ENCODE measurements at places on chromosomes 11 and 22.

DNA sequence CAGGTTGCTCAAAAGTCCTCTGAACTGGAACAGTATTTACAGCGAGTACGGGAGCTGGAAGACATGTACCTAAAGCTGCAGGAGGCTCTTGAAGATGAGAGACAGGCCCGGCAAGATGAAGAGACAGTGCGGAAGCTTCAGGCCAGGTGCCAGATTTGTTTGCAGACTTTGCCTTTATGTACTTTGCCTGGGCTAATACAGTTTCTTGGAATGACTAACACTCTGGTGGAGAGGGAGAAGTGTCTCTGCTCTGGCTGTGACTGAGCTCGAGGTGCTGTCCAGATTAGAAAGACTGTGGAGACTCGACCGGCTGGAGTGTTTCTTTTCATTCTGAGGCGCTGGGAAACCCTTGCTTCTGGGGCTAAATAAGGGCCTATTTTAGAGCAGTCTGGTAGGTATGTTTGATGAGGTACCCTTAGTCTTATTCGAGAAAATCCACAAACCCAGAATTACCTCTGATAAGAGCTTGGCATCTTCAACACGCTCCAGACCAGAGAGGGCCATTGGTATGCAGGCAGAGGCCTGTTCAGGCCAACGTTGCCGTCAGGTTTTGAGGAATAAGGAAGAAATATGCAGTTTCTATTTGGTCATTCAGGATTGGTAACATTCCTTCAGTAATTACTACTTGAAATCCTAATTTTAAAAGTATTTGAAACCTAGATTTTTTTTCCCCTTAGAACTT lies 76.5 kb downstream of the SWAP70 start:
- no peak for DNase-seq

- DNase-seq: no peak
Measured at GRCh38 chr22:41274856-41275255, 11.1 kb downstream of the RANGAP1 start.

- no peak for DNase-seq
Measured at GRCh38 chr11:132158696-132159095, 788.3 kb downstream of the NTM start.

DNA sequence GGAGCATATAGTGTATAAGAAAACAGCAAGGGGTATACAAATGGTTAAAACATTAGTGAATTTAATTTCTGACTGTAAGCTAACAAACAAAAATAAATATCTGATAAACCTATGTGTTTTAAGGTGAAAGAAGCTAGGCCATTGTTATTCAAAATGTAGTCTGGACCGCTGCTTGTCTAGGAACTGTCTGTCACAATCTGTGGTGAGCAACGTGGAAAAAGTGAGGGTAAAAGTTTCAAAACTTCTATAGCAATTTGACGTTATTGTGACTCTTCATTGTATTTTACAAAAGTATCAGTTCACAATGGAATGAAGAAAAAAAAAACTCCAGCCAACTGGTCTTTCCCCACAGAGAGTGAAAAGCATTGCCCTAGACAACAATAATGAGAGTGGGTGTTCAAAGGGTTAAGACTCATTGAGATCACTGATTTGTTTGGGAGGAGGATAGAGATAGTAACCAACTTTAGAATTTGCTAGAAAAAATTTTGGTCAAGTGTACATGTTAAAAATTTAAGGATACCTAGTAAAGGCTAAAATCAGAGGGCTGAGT lies 79.1 kb downstream of the UVRAG start:
- no peak for DNase-seq

- no peak for DNase-seq
Measured at GRCh38 chr11:64800303-64801157, 2.5 kb downstream of the MAP4K2 start.

- DNase-seq: no peak
Measured at GRCh38 chr11:15278128-15278527, 163.4 kb downstream of the INSC start.

GRCh38 chr11:36719358-36720107 lies 121.5 kb upstream of the RAG2 start:
- DNase-seq: no peak

DNA sequence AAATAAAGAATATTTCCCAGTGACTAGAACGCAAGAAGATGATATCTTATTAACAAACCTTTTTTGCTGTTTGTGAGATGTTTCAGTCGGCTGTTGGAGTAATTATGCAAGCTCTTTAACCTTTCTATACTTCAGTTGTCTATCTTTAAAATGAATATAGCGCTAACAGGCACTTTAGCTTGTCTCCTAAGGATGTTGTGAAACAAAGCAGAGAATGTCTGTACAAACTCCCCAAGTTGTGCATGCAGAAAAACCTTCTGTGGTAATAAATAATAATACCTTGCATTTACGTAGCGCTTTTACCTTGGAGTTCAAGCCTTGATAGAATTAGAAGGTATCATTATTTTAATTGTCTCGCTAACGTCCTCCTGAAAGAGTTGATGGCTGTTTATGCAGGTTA lies 1.9 kb upstream of the KDM2A start:
- DNase-seq: no peak

DNA sequence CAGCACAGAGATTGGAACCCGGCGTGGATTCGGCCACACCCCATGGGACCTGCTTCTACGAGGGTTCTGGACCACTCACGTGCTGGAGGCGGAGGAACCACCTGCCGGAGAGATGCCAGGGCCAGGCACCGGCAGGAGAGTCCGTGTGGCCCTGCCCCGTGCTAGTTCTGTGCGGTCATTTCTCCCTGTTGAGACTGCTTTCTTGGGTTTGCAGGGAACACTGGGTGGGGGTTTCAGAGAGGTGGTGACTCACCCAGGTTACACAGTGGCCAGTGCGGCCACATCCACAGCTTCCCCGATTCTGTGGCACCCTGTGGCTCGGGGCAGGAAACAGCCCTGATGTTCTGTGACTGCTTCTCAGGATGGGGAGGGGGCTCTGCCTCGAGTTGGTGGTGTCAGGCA lies 3.6 kb upstream of the PHLDA2 start:
- DNase-seq: no peak

DNA sequence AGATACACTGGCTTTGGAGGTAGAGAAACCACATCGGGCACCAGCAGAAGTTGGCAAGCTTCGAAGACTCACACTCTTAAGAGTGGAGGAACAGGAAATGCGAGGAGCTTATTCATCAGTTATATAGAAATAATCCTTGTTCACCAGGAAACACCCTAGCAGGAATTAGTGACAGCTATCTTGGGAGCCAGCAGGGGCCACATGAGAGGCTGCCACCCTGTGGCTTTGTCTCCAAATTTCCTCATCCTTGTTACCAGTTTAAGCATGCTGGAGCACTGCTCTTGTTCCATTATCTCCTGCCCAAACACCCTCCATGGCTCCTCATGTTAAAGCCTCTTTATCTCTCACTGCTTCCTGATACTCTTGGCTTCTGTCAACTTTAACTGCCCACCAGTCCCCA lies 131.0 kb downstream of the PLEKHA7 start:
- DNase-seq: no peak

DNA sequence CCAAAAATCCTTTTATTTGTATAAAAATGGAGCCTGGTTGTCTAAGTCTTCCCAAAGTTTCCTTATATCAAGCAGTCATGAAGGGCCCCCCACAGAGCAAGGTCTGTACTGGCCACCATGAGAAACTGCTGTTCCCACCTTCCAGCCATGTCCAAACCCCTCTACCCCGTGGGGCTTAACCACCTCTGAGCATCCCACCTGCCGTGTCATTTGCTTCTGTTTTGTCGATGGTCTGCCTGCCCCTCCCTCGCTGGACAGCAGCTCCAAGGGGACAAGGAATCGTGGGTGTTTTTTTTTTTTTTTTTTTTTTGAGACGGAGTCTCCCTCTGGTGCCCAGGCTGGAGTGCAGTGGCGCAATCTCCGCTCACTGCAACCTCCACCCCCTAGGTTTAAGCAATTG lies 11.1 kb upstream of the ANO1 start:
- no peak for DNase-seq
